Cerebellar nuclear complex (tissue), 1 donor: ENCODE measurements at places on chromosomes 4 and X.

- no peak for DNase-seq
Observed at GRCh38 chrX:109691277-109691676, 41.8 kb downstream of the ACSL4 start.

GRCh38 chr4:7631288-7632014 is 196.7 kb upstream of the PSAPL1 start:
- no peak for DNase-seq

GRCh38 chrX:13327666-13328065 is 7.8 kb upstream of the ATXN3L start:
- no peak for DNase-seq

DNA sequence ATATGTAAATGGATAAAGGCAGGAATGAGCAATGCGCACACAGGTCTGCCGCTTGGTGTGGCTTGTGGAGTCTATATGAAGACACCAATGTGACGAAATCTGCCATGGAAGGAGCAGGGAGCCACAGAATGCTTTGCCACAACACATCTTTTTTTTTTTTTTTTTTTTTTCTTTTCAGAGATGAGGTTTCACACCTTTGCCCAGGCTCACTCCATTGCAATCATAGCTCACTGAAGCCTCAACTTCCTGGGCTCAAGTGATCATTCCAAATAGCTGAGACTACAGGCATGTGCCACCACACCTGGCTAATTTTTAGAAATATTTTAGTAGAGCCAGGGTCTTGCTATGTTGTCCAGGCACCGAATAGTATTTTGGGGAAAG is 17.4 kb upstream of the SLC34A2 start:
- no peak for DNase-seq

DNA sequence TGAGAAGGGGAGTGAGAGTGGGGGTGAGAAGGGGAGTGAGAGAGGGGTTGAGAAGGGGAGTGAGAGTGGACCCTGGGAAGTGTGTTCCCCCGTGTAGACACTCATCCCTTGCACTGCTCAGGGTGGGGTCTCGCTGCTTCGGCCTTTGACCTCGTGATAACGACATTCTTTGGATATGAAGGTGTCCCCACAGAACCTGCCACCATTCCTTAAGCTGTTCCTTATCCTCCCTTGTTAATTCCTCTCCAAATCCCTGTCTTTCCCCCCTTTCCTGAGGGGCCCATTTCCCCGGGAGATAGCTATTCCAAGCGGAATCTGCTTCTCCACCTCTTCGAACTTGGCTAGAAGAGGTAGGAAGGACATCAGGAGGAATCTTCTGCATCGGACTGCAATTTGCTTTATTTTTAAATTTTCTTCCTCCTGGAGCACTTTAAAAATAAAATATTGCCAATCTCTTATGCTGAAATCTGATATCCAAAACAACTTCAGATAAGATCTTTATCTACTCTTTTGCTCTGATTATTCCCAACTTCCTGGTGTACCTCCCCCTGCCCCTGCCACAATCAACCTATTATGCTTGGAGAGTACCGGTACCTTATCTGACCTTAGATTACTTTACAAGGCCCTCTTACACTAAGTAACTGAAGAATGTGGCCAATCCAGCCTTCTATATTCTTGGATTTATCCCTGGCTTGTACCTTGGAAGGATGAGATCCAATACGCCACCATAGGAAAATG is 15.6 kb downstream of the TRIML1 start:
- DNase-seq, result no peak

DNA sequence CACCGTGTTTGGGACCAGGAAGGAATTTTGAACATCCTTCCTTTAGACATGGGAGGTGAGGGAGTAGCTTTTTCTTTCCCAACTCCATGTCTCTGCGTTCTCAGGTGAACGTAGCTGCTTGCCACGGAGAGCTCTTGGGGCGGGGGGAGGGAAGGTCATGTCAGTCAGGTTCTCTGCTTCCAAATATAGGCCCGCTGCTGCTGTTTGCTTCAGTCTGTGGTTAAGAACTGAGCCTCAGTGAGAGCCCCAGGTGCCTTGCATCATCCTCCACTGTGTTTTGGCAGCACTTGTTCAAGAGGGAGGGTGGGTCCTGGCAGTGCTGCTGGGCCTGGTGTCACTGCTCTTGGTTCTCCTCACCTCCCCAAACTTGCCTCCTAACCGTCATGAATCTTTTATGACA is 46.5 kb downstream of the HADH start:
- no peak for DNase-seq

- no peak for DNase-seq
Observed at GRCh38 chr4:126958482-126958881, 674.3 kb upstream of the INTU start.

DNA sequence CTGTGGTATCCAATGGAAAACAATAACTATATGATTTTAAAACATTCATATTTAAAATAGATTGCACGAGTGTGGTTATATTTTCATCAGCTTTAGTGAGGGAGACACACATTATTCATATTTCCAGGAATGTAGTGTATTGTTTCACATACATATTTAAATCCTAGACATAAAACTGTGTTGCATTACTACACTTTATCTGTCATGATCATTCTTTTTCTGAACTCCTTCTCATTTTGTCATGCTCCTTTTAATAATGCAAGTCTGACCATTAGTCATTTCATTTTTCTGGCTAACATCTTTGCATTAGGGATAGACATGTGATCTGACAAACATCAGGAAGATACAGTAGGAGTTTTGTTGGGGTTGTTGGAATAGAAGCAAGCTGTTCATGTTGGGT is 1382.7 kb downstream of the PCDH7 start:
- DNase-seq, result no peak

- DNase-seq, result no peak
Observed at GRCh38 chr4:6965329-6965728, 55.7 kb downstream of the TBC1D14 start.

- no peak for DNase-seq
Observed at GRCh38 chr4:38330321-38330720, 333.7 kb upstream of the KLF3 start.

DNA sequence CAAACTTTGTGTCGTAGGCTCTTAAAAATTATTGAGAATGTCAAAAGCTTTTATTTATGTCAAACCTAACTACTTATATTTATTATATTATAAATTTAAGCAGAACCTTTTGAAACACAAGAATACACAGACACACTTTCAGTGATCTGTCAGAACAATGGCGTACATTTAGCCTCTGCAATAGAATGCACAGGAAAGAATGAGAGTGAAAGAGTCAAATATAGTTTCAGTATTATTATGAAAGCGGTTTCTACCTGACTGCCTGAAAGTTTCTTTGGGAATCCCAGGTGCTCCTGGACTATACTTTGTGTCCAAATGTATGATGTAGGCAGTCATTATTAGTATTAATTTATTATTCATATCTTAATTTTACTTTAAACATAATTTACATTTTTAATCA is 872.0 kb upstream of the AGA start:
- DNase-seq, result no peak
